Germinal center (tissue), 1 donor: ENCODE measurements at places on chromosomes 6 and 20.

DNA sequence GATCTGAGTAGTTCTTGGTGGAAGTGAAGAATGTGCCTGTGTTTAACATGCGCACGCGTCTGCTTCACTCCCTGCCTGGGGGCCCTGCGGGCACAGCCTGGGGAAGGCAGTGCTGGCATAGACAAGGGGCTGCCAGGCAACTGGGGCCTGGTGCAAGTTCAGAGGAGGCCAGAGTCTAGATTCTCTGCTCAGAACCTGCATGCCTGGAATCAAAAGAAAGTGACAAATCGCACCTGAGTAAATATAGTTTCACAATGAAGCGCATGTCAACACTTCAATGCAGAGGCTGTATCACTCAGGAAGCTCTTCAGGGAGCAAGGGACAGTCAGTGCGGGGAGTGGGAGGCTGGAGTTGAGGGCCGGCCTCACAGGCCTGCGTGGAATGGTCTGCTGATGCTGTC is 24.2 kb upstream of the PPP1R14C start:
- no peak for DNase-seq

GRCh38 chr6:42702200-42702599 is 20.2 kb downstream of the PRPH2 start:
- no peak for DNase-seq

- no peak for DNase-seq
Observed at GRCh38 chr6:112470950-112471349, 123.8 kb downstream of the RFPL4B start.

DNA sequence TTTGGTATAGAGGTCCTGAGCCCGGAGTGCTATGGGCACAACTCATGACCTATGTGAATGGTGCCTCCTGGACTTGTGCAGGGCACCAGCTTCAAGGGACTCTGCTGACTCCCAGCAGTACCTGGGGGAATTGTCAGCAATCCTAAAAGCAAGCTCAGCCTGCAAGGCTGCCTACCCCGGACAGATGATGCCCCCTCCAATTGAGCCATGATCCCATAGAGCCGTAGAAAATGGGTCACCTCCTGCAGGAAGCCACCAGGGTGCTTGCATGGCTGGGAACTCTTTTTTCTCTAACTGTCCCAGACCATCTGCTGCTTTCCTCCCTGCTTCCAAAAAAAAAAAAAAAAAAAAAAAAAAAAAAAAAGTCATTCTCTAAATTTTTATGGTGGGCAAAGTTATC is 12.9 kb upstream of the PRND start:
- DNase-seq, result no peak

GRCh38 chr6:56445818-56446217 is 196.9 kb downstream of the DST start:
- no peak for DNase-seq

DNA sequence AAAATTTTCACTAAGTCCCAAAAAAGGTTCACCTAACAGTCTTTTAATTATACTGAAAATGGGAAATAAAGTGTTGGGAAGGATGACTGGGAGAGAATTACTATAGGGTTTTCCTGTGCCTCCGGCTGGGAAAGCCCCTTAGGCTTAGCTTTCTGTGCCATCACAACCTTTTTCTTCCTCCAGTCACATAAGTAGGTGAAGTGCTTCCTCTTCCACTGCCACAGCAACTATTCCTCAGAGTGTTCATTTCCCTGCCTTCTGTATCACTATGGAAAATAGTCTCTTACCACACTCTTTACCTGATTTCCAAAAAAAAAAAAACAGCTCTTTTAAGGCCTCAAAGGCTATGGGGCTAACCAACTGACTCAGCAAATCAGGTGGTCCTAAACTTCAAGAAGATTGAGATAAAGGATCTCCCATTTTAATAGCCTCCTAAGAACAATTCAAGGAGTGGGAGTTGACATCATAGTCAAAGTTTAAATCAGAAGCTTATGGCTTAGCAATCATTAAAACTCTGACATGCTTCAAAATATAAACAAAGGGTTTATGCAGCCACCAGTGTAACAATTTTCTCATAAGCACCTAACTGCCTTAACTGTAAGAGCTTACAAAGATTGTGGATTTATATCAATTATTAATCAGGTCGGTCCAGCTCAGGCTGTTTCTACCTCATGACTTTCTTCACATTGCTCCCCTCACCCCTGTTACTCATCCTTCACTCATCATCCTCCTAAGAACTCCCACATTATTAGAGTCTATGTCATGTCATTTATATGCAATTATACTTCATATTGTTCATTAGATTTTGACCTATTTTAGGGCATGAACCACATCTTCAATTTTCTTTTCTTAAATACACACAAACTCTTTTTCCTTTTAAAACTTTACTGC is 95.3 kb downstream of the RNGTT start:
- DNase-seq, result no peak

DNA sequence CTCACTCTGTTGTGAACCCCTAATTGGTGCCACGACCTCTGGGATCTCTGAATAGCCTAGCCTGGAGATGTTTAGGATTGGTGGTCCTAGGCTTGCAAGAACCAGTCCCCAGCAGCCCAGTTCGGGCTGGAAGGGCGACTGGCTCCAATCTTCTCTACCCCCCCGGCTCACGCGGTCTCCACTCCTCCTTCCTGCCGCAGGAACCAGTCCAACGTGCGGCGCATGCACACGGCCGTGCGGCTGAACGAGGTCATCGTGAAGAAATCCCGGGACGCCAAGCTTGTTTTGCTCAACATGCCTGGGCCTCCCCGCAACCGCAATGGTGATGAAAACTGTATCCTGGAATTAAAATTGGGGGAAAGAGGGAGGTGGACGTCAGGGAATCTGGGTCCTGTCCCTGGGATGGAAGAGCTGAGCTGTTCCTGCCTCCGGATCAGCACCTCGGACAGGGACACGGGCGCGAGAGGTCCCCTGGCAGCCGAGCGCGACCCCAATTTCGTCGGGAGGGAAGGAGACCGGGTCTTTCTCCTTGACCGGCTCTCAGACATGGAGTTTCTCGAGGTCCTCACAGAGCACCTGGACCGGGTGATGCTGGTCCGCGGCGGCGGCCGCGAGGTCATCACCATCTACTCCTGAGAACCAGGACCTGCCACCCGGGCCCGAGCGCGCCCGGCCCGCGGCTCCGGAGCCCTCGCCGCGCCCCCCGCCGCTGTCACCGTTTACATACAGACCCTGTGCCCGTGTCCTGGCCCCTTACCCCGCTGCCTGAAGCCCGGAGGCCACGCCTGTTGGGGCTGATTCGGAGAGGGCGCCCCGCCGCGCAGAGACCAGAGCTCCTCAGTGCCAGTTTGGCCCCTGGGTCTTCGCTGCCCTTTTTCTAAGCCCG is 28.2 kb downstream of the SLC12A5 start:
- no peak for DNase-seq

GRCh38 chr6:56995347-56995902 is 40.5 kb downstream of the BEND6 start:
- DNase-seq, result no peak

GRCh38 chr6:156161471-156161870 is 615.7 kb upstream of the ARID1B start:
- DNase-seq, result no peak

DNA sequence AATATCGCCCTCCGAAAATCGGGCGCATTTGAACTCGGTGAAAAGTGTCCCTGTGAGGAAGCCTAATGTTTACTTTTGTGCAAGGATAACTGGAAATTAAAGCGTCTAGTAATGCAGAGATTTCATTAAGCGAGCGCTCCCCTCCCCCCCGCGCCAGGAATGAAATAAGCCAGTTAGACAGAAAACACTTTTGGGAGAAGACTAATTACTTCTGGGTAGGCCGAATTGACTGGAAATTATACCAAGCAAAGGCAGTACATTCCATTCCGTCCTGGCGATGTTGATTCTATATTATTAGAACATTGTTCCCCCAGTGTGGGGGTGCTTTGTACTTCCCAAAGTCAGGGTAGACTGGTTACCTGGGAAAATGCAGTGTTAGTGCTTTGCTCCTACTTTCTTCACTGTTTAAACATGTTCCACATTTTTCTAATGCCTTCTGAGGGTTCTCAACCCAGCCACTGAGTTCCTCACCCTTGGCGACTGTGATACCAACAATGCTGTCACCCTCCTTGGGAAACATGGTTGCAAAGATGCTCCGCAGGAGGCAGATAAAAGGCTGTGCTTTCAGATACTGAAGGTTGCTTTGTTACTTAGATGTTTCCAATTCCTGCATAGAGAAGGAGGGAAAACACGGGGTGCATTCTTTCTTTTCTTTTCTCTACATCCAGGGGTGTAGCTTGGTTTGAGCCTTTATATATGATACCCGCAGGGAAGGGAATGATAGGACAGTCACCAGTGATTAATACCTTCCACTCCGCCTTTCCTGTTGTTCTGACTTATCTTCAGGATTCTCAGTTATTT is 2.6 kb downstream of the GJA1 start:
- DNase-seq, result no peak

DNA sequence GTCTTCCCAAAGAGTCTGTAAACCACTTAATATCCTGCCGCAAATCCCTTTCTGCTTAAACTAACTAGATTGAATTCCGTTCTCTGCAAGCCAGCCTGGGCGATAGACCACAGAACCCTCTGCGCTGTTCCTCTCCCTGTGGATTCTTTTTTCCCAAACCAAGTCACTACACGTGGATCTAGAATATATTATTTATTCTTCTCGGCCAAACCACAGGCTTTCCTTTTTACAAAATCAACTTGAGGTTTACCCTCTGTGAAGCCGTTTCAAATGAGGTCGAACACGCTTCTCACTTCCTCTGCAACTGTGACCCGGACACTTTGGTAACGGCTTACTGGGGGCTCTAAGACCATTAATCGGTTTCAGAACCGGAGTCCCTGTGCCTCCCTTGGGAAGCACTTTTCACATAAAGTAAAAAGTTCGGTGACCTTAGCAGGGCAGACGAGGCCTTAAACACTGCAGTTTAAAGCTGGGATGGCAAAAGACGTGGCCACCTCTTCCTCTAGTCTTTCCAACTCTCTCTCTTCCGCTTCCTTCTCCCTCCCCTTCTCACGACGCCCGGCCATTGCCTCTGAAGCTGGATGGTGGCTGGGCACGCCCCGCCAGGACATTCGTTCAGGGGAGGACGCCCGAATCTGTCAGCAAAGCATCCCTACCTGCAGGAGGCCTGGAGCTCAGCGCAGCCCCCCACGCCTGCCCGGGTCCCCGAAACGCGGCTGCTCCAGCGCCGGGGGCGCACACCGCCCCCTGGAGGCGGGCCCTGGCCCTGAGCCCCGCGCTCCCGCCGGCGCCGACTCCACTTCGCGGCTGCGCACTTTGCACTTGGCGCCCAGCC is 55.0 kb upstream of the FOXC1 start:
- DNase-seq, result peak; percentile 82

GRCh38 chr20:51417250-51418136 is 125.0 kb downstream of the NFATC2 start:
- no peak for DNase-seq

- DNase-seq, result no peak
Observed at GRCh38 chr6:90859056-90859455, 272.2 kb upstream of the MAP3K7 start.

- peak; percentile 34 for DNase-seq
Observed at GRCh38 chr6:134065706-134066105, 13.3 kb upstream of the SLC2A12 start.

GRCh38 chr6:40956936-40957335 is 82.1 kb downstream of the UNC5CL start:
- no peak for DNase-seq

DNA sequence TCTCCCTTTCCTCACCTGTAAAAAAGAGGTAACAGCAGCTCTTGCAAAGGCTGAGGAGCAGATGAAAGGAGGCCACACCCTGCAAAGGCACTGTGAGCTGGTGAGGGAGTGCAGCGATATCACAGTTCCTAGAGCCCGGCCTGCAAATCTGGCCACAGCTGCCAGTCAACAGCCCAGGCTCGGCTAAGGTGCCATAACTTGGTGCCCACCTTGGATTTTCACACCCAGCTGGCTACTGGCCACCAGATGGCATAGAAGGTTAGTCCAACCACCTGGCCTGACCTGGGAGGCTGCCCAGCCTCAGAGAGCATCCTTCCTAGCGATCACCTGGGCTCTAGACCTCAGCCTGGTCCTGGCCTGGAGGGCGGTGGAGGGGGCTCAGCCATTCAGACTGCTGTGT is 46.8 kb downstream of the KCNB1 start:
- DNase-seq, result no peak

DNA sequence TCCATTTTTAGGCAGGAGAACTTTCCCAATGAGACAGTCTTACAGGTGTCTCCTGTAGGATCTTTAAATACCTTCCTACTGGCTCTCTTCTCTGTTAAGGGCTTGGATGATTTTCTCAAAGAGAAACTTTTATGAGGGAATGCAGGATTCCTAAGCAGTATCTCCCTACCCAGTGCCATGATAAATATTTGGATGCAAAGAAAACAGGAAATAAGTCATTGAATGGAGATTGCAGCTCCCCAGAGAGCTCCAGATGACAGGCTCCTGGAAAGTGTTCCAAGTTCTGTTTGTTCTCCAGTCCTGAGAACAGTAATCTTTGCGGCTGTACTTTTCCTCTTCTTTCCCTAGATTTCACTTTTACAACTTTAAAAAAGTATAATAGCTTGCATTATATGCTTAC is 2.4 kb upstream of the SCGN start:
- DNase-seq, result no peak

DNA sequence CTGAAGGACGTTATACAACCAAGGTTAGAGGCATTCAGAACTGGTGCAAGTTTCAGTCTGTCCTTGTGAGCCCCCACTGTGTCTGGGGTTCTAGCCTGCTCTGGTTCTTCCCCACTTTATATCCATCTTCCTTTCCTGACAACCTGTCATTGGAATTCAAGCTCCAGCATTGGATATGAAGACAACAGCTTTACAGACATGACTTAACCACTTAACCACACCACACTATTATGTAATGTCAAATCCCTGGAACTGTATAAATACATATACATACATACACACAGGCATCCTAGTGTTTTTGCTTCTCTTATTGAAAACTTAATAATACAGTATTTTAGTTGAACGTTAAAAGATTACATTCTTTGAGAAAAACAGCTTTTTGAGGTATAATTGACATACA is 217.9 kb upstream of the SGK1 start:
- no peak for DNase-seq

GRCh38 chr20:63675681-63676368 is 17.7 kb downstream of the RTEL1 start:
- DNase-seq, result no peak

- DNase-seq, result no peak
Observed at GRCh38 chr6:169975701-169976100, 224.3 kb downstream of the ERMARD start.

GRCh38 chr6:166942393-166943168 is 13.8 kb downstream of the RNASET2 start:
- no peak for DNase-seq

- no peak for DNase-seq
Observed at GRCh38 chr6:79373880-79374279, 139.4 kb upstream of the HMGN3 start.

DNA sequence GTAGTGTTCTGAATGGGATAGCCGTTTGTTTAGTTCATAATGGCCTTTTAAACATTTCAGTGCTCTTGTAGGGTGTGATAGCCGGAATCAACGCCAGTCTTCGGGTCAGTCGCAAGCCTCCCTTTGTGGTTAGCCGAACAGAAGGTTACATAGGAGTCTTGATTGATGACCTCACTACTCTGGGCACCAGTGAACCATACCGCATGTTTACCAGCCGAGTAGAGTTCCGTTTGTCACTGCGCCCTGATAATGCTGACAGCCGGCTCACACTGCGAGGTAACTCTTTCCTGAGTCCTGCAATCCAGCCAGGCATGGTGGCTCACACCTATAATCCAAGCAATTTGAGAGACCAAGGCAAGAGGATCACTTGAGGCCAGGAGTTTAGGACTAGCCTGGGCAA is 20.4 kb downstream of the MTO1 start:
- DNase-seq, result no peak
